ENCODE measurements at places on chromosomes 13 and 19.

GRCh38 chr13:58083064-58083463 lies 451.5 kb downstream of the PCDH17 start:
- no peak for DNase-seq

DNA sequence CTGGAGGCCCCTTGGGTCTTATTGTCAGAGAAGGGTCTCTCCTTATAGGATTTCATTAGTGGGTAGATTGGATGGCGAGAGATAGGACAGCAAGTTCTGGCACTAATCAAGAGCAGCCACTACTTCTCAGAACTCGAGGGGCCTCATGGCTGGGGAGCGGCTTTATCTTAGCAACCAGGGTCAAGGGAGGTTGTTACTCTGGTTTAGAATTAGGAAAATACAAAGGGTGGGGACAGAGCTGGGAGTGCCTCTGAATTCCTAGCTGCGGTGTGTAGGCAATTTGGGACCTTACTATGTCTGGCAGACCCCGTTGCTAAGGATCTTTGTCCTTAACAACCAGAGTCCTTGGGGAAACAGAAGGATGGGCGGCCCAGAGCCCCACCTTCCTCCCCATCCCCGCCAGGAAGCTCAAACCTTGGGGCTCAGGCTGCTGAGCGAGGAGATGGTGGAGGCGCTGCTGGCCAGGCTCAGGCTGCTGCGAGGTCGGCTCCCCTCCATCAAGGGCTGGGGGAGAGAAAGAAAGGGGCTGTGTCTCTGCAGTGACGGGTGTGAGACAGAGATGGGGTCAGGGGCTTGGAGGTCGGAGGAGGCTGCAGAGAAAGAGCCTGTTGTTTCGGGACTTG lies 1.2 kb downstream of the PLEKHA4 start:
- DNase-seq, result no peak

DNA sequence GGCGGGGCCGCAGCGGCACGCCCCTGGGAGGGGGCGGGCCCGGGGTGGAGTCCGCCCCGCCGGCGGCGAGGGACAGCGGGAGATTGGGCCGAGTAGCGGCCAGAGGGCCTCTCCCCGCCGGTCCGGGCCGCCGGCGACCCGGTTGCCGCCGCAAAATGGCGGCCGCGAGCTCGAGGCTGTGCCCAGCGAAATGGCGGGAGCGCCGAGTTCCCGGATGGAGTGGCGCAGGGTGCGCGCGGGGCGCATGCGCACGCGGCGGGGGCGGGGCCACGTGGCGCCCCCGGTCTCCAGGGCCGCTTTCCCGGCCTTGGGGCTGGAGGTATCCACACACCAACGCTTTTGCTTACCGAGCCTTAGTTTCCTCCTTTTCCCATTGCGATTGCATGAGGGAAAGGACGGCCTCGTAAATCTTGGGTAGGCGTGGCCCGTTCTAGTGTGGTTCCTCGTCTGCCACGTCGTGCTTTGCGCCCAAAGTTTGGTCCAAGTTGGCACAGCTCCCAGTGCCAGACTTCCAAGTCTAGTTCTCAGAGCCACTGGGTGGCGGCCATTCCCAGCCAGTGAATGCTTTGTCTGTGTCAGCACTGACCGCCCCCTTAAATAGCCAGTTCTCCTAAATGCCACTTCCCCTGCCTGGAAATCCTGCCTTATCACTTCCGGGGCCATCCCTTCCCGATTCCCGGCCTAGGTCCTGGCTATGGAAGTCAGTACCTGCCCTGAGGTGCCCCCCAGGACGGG lies 513 bp downstream of the CIRBP start:
- peak; percentile 49 for DNase-seq

DNA sequence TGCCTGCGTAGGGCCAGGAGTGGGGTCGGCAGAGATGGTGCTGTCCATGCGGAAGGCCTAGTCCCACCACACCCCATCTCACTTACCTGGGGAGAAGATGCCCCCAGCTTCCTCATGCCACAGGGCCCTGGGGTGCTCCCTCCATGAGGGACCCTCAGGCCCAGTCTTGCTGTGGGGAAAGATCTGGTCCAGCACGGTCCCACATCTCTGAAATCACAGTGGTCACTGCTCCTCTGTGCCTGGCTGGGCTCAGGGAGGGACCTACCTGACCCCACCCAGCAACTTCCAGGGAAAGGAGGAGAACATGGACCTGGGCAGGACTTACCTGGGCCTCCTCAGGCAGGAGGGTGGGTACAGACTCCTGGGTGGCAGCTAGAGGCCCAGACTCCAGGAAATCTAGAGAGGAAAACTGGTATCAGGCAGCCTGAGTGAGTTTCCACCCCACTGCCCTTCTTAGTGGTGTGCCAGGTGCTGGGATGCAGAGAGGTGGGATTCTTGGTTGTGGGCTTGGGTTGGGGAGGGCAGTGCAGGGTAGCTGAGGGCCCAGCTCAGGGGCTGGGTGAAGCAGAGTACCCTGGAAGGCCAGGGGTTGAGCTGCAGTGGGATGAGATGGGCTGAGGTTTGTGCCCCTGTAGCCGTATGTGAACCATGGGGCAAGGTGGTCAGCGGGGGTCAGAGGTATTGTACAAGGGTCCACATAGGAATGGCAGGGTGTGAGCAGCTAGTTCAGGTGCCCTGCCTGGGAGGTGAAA lies 3.8 kb downstream of the MZF1 start:
- DNase-seq, result no peak
